Common myeloid progenitor, CD34-positive (primary cell): ENCODE measurements at places on chromosomes 16 and 17.

DNA sequence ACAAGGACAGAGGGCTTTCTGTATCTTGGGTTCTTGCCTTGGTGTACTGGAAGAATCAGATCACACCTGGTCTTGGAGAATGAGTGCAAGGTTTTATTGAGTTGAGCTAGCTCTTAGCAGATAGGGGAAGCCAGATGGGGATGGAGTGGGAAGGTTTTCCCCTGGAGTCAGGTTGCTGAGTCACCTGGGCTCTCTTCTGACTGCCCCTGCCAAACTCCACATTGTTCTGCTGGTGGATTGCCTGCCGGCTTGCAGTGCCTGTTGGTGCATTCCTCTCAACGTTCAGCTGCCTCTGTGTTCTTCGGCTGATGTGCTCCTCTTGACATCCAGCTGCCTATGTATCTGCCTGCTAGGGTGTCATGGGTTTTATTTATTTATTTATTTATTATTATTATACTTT is 1431.1 kb downstream of the CDH8 start:
- no peak for DNase-seq

DNA sequence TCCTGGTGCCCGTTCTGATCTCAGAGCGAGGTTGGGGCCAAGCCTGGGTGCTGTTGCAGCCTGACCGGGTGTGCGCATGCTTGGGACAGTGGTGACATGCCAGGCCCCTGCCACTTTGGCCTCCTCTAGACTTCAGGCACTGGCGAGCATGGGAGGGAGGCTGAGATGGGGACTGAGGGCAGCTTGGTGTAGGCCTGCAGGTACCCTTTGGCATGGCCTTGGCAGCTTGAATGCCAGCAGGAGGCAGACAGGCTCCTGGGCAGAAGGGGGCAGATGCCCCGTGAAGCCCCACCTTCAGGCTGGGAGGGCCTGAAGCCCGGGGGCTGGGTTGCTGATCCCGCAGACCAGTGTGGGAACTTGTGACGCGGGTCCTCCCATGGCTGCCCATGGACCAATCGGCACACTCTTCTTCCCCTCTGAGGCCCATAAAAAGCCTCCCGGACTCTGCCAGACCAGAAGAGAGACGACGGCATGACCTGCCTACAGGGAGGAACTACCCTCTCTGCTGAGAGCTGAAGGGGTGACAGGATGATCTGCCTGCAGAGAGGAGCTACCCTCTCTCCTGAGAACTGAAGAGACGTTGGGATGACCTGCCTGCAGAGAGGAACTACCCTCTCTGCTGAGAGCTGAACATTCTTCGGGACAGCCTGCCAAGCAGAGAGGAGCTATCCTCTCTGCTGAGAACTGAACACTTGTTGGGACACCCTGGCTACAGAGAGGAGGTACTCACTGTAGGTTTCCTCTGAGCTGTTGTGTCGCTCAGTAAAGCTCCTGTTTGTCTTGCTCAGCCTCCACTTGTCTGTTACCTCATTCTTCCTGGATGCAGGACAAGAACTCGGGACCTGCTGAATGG is 17.5 kb downstream of the RHOT1 start:
- no peak for DNase-seq

- DNase-seq = no peak
Observed at GRCh38 chr16:22337849-22338635, 36.4 kb downstream of the CDR2 start.

DNA sequence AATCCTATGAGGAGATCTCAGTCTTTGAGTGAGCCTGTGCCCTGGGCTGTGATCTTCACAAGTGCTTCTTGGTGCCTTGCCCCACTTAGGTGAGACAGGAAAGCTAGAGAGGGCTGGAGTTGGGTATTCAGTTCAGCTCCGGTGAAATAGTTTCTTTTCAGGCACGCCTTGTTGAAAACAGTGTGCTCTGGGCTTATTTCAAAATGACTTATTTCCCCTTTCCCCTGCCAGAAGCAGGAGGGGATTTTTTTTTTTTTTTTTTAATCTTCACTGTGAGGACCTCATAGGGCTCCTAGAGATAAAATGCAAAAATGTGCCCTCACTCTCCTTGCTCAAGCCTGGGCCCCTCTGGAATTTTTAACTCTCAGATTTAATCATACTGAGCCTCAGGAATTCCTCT is 27.2 kb downstream of the MOSMO start:
- DNase-seq = peak; percentile 9

DNA sequence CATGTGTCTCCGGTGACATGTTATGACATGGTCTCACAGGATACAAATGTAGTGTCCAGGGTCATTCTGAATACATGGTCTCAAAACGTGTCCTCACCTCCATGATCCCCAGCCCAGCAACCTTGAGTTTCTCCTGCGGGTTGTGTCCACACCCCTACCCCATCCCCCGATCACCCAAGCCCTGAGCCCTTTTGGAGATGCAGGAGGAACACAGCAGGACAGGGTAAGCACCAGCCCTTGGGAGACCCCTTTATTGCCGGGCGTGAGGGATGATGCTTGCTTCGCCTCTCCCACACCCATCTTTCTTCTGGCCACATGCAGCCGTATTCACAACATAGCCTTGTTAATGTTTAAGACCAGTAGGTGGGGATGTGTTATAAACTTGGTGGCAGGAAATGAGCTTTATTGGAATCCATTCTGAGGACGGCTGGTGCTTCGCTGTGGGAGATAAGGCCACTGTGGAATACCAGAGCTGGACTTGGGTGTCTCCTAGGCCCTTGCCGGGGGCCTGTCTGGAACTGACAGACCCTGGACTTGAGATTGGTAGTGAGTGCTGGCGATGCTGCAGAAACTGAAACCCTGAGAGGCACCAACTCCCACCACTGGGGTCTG is 5.5 kb downstream of the TMEM132E start:
- DNase-seq = peak; percentile 68

- no peak for DNase-seq
Observed at GRCh38 chr16:3764409-3764808, 47.1 kb upstream of the TRAP1 start.
